AG20443 (cell line): ENCODE measurements at places on chromosomes 6 and 20.

DNA sequence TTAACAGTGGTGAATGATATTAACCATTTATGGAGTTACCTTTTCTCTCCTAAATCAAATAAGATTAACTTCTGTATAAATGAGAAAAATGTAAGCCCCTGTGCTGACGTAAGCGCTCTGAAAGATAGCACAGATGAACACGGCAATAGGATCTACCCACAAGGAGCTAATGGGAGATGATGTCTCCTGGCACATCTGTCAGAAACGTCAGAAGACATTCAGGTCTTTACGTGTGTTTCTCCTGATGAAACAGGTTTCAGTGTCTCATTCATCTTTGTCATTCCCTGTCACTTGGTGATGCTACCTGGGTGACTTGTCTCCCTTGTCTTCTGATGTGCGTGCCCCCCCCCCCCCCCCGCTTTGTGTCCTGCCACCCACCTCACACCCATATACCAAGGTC lies 189.7 kb downstream of the DTNBP1 start:
- no peak for DNase-seq

GRCh38 chr6:152948150-152948768 lies 34.6 kb downstream of the FBXO5 start:
- peak; percentile 44 for DNase-seq

DNA sequence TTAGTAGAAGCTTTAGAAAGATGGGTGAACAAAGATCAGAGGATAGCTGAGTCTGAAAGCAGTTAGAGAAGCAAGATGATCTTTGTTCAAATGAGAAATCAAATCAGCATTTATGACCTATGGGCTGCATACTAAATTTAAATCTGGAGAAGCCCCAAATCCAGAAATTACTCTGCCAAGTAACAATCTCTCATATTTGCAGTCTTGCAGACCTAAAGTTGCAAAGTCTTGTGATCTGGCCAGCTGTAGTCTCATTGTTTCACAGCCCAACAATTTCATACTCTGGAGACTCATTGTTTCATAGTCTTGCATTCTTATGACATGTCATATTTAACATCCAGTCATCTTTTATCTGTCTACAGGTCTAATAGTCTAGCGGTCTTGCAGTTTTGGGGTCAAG lies 364.9 kb upstream of the RSPO3 start:
- peak; percentile 11 for DNase-seq

- no peak for DNase-seq
These were observed 651.6 kb upstream of the MARCKS start for GRCh38 chr6:113205553-113205952.

DNA sequence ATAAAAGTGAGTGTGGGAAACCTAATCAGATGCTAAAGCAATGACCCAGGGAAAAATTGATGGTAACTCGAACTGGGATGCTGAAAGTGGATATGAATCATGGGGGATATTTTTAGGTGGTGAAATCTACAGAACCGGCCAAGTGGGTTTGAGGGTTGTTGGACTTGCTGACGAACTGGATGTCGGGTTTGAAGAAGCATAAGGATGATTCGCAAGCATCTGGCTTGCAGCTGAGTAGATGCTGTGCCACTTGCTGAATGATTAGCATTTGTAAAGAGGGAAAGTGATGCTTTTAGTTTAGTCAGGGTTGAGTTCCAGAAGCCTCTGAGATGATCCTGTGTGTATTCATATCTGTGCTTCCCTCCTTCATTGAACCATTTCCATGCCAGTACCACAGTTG lies 54.9 kb downstream of the UBR2 start:
- peak; percentile 76 for DNase-seq

DNA sequence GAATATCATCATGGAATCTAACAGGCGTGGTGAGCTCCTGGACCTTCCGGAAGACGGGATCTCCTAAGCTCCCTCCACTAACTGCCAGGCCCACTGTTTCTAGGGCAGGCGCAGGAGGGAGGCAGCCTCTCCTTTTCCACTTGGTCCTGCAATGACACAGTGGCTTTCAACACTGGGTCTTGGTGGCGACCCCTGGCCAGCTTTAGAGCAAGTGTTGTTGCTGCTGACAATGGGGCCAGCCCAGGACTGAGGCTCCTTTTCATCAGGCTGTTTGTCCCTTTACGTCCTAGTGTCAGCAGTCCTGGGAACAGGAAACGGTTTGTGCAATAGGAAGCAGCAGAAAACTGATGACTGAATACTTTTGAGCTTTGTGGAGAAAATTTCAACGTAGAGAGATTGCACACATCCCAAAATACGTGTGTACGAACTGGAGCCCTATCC lies 9.7 kb upstream of the QKI start:
- DNase-seq = peak; percentile 35

DNA sequence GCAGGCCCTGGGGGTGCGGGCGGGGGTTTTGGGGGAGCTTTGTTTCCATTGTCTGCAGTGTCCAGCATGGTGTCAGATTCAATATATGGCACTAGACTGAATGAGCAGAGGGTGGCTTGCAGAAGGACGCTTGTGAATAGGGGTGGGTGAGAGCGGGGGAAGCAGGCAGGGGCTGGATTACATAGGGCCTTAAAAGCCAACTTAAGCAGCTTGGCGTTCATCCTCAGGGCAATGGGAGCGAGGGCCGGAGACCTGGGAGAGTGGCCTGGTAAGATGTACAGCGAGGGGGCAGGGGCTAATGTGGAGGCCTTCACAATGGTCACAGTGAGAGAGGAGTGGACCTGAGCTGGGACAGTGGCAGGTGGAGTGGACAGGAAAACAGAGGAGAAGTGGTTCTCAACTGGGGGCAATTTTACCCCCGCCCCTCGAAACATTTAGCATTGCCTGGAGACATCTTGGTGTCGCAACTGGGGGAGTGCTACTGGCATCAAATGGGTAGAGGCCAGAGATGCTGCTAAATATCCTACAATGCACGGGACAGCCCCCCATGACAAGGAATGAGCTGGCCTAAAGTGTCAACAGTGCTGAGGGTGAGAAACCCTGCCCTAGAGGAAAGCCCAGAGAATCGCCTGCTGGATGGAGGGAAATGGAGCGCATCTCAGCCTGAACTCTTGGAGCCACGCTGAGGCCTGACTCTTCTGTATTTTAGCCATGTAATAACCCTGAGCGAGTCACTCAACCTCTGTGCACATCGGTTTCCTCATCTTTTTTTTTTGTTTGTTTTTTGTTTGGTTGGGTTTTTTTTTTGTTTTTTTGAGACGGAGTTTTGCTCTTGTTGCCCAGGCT lies 15.1 kb upstream of the BAK1 start:
- no peak for DNase-seq

- DNase-seq = peak; percentile 2
These were observed 3.8 kb upstream of the CPXM1 start for GRCh38 chr20:2804041-2804828.

- no peak for DNase-seq
These were observed 3.2 kb downstream of the RIMS4 start for GRCh38 chr20:44807051-44807683.

DNA sequence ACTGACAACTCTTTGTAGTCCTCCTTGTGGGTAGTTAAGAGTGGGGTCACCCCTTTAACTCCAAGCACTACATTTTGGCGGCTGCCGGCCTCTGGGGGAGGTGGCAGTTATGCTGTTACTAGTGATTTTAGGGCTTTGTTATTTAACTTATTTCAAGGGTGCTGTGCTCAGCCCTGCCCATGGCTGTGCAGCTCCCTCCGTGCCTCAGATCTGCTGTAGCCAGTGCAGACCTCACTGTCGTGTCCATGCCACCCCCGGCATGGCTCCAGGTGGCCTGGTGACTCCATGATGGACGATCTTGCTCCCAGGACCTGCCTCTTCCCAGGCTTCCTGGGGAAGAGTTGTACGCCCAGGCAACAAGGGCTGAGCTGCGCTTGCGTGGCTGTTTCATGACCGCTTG lies 15.4 kb downstream of the UQCC2 start:
- no peak for DNase-seq
